ENCODE measurements at places on chromosomes 13 and 19.

DNA sequence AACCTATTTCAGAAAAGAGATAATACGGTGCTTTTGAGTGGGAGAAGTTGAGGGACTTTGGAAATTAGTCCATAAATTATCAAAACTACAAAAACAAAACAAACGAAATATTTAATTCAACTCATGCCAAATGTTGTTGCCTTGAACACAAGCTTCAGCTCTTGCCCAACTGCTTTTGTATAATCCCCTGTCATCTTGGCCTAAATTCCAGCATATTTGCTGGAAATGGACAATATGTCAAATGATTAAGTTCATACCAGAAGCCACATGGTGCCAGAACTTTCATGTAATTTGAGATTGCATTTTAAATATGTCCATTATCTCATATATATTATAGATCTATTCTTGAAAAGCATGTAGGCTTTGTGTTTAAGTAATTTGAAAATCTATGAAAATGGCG, 373.7 kb upstream of the SLITRK6 start:
- no peak overlapping the region for H3K4me3 ChIP-seq
- H3K36me3 ChIP-seq = no peaks in the 10 kb centered on the region
- H3K27ac ChIP-seq = no peak overlapping the region
- no peaks in the 10 kb centered on the region for H3K27me3 ChIP-seq

DNA sequence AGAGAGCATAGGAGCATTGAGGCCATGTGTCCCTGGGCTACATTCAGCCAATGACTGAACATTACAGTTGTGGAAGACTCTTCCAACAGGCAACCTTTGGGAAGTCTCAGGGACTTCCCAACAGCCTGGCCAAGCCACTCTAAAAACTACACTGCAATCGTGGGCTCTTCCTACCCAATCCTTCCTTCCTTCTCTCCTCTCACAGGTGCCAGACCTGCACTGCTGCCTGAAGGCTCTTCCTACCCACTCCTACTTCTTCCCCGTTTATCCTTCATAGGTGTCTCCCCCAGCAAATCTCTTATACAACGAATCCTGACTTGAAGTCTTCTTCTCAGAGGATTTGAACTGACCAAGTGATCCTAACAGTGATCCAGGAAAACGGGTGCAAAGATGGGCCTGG, 47.1 kb upstream of the MBNL2 start:
- no peaks in the 10 kb centered on the region for H3K4me1 ChIP-seq
- peaks cover 4% of the 10 kb centered on the region for H3K36me3 ChIP-seq
- DNase-seq = no peak

DNA sequence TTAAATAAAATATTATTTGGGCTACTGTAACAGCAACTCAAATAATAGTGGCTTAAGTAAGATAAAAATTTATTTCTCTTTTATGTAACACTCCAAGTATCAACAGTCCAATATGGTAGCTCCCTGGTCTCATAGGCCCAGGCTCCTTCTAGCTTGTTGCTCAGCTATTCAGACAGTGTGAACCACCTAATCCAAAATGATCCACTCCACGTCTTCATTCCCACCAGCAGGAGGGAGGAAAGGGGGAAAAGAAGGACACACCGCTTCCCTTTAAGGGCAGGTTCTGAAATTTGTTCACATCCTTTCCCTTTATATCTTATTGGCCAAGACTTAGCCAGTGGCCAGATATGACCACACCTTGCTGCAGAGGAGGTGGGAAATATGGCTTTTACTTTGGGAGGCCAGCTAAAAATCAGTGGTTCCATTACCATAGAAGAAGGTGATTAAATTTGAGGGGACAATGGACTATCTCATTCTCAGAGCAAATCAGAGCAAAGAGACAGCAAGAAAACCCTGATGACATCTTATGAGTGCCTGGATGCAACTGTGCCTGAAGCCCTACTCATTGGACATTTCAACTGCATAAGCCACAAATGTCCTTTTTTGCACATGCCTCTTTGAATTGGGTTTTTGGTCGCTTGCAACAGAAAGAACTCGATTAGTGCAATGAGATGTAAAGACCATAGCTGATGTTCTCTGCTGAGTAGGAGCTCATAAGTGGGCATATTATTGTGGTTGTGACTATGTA, 7.0 kb upstream of the EPOR start:
- H3K4me3 ChIP-seq = no peak overlapping the region
- no peaks in the 10 kb centered on the region for H3K27me3 ChIP-seq
- peaks cover 7% of the 10 kb centered on the region for H3K36me3 ChIP-seq

DNA sequence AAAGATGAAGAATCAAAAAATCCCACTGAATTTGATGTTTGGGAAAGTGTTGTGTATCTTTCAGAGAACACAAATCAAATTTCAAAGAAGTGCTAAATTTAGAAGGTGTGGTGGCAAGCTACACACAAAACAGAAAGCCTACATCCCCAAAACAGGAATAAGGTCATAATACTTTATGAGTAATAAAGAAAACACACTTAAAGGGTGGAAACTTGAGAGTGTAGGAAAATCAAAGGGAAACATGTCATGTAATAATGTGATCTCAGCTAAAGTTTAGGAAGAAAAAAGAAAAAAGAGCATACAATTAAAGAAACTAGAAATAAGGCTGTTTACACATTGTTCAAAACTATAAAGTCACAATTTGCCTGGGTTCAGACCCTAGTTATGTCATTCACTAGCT, 668.7 kb downstream of the PCDH17 start:
- H3K4me3 ChIP-seq = no peak overlapping the region
- no peak for DNase-seq
- no peaks in the 10 kb centered on the region for H3K36me3 ChIP-seq
- H3K27me3 ChIP-seq = no peaks in the 10 kb centered on the region
- H3K27ac ChIP-seq = no peak overlapping the region
- no peaks in the 10 kb centered on the region for H3K4me1 ChIP-seq

DNA sequence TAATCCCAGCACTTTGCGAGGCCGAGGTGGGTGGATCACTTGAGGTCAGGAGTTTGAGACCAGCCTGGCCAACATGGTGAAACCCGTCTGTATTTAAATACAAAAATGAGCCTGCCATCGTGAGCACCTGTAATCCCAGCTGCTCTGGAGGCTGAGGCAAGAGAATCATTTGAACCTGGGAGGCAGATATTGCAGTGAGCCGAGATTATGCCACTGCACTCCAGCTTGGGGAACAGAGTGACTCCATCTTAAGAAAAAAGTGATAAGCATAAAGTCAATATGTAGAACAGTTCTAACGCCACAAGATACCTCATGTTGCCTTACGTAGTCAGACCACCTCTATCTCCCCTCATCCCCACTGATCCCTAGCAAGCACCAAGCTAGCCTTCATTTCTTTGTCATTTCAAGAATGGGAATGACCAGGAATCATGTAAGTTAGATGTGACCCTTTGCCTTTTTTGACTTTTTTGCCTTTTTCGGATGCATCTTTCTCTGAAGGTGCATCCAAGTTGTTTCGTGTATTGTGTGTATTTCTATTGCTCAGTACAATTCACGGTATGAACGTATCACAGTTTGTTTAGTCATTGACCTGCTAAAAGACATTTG, 6.4 kb downstream of the RPL21 start:
- H3K27me3 ChIP-seq = no peaks in the 10 kb centered on the region
- H3K27ac ChIP-seq = peak overlapping the region; percentile 65
- H3K36me3 ChIP-seq = peaks cover 51% of the 10 kb centered on the region

DNA sequence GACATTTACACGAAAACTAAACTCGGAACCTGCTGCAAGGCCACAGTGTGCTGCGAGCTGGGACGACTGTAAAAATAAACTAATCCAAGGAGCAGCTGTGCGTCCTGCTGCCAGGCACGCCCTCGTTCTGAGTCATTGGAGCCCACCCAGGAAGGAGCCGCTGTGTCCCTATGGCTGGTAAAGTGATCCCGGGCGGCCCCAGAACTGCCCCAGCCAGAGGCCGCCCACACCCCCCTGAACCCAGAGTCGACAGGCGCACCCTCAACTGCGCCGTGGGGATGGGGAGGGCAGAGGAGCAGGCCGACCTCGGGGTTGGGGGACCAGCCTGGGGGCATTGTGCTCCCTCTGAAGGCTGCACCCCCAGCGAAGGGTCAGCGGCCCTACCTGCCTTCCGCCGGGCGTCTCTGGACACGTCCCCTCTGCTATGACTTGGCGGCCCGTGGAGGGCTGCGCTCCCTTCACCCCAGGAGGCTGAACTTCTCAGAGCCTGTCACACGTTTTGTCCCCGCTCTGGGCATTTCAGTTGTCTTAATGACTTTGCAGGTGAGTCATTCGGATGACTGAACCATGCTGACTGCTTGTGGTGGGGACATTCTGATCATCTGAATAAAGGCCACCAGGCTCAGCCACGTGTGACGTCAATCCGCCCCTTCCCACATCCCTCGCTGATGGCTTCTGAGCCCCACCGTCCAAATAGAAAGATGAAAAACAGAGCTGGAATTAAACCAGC, 42.7 kb downstream of the ADPRHL1 start:
- no peak overlapping the region for H3K27ac ChIP-seq
- no peaks in the 10 kb centered on the region for H3K4me1 ChIP-seq
- no peak overlapping the region for H3K4me3 ChIP-seq

- H3K27ac ChIP-seq = no peak overlapping the region
- H3K4me3 ChIP-seq = no peak overlapping the region
- no peaks in the 10 kb centered on the region for H3K27me3 ChIP-seq
- DNase-seq = no peak
- peaks cover 4% of the 10 kb centered on the region for H3K36me3 ChIP-seq
- H3K4me1 ChIP-seq = no peaks in the 10 kb centered on the region
Measured at GRCh38 chr13:60765700-60766411, 368.8 kb downstream of the TDRD3 start.

DNA sequence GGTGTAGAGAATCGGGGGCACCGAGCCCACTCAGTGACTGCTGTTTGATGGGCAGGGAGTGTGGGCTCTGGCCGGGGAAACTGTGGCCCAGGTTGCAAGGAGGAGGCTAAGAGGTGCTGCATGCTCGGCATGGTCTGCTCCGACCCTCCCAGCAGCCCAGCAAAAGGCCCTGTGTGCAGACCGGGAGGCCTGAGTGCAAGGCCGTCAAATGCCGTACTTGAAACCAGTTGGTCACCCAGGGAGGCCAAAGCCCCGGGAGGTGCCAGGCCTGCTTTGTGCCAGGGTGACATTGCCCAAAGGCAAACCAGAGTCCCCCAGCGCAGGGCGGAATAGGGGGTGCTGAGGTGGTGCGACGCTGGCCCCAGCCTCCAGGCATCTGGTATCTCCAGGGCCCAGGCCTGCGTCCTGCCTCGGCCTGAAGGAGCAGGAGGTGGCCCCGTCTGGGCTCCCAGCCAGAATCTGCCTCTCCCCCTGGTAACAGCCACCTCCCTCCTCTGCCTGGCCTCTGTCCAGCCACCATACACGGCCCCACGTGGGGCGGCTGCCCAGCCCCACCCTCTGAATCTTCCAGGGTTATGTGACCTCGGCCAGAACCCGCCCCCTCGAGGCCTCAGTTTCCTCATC, 4.0 kb downstream of the PIK3R2 start:
- no peak overlapping the region for H3K27ac ChIP-seq
- DNase-seq = no peak
- 0 out of 2 replicates have a peak, but pooled peaks cover 2% of the 10 kb centered on the region for H3K4me1 ChIP-seq
- no peak overlapping the region for H3K4me3 ChIP-seq

DNA sequence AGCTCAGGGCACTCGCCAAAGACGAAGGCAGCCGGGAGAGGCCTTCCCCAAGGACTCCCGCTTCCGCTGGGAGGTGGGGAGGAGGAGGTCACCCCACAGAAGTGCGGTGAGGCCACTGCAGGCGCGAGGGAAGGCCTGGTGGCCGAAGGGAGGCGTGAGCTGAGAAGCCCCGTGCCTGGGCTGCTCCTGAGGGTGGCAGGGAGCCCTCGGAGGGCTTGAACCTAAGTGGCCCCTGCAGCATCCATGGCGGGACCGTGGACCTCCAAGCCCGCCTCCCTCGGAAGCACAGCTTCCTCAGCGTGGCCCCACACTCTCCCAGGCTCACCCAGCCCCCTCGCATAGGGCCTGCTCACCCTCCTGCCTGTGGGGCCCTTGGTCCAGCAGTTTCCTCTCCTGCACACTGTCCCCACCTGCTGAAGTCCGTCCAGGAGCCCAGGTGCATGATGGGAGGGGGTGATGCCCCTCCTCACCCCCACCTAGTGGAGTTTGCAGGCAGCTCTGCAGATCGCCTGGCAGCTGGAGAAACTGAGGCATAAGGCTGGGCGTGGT, 25.9 kb downstream of the EFNA2 start:
- H3K27me3 ChIP-seq = no peaks in the 10 kb centered on the region
- no peak for DNase-seq
- H3K4me1 ChIP-seq = no peaks in the 10 kb centered on the region
- no peaks in the 10 kb centered on the region for H3K36me3 ChIP-seq

- no peak for DNase-seq
- H3K27me3 ChIP-seq = no peaks in the 10 kb centered on the region
- peaks cover 23% of the 10 kb centered on the region for H3K36me3 ChIP-seq
- H3K4me1 ChIP-seq = no peaks in the 10 kb centered on the region
- no peak overlapping the region for H3K4me3 ChIP-seq
- H3K27ac ChIP-seq = no peak overlapping the region
Measured at GRCh38 chr13:100566543-100566942, 22.0 kb downstream of the GGACT start.

Data from H9 (cell line).